ENCODE measurements at places on chromosomes 1 and 21.

- no peak for DNase-seq
Observed at GRCh38 chr1:199291022-199291740, 652.3 kb downstream of the PTPRC start.

- no peak for DNase-seq
Observed at GRCh38 chr1:29648026-29648425, 411.7 kb downstream of the PTPRU start.

GRCh38 chr1:15192916-15193550, 39.5 kb downstream of the TMEM51 start:
- no peak for DNase-seq

GRCh38 chr1:44884746-44885145, 41.7 kb upstream of the PTCH2 start:
- peak; percentile 72 for DNase-seq

DNA sequence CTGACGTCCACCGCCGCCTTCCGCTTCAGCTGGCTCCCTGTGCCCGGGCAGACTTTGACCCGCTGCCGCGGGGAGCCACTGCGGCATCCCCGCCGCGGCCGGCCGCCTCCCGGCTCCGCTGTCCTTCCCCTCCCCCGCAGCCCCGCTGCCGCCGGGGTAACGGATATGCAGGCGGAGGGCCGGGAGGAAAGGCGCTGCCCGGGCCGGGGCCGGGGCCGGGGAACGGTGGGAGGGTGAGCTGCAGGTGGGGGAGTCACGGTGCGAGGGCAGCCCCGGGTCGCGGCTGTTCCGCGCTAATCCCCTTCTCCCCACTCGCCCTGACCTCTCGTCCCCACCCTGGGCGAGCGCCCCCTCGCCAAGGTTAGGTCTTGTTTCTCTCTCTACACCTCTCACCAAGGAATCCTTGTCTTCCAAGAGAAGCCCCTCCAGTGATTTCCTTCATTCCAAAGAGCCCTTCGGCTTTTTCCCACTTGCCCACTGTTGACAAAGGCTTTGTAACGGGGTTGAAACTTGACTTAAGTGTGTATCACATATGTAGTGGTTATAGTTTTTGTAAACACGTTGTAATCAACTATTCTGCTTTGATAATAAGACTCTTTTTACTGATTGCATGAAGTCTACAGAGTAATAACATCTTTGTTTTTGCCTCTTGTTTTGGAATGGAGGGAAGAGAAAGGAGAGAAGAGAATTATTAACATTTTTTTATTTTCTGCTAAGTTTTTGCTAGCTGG, 669 bp downstream of the XPR1 start:
- no peak for DNase-seq

- DNase-seq, result peak; percentile 85
Observed at GRCh38 chr1:43348809-43349593, 9.8 kb upstream of the CDC20 start.

DNA sequence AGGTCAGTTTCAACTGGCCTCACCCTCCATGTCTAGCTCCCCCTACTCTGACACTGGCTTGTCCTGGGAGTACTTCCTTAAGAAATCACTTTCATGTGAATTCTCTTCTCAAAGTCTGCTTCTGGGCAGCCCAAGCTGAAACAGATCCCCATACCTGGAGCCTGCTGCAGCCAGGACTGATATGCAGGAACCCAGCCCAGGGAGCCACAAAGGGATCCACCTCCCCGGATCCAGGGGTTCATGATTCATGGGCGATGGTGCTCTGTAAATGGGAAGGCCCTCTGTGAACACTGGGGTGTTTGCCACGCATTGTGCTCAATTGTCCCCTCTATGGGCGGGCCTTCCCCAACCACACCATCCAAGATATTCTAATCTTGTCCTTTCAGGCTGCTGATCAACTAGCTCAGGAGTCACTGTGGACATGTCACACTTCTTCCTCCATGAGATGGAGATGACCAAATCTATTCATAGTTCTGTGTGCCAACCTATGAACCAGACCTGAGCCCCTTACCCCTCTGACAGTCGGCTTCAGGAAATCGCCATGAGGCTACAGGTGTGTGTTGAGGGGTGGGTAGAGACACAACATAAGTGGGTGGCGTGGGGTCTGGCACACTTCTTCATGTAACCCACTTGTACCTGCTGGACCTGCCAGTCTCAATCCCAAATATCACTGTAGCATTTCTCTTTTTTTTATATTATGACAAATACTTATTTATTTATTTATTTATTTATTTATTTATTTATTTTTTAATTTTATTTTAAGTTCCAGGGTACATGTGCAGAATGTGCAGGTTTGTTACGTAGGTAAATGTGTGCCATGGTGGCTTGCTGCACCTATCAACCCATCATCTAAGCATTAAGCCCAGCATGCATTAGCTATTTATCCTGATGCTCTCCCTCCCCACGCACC, 41.8 kb downstream of the RUNX3 start:
- DNase-seq, result no peak

GRCh38 chr1:112546076-112546475, 37.3 kb downstream of the WNT2B start:
- DNase-seq, result no peak

GRCh38 chr1:212587016-212587887, 21.3 kb upstream of the ATF3 start:
- no peak for DNase-seq

GRCh38 chr1:182962554-182963115, 9.7 kb upstream of the SHCBP1L start:
- DNase-seq, result peak; percentile 81

DNA sequence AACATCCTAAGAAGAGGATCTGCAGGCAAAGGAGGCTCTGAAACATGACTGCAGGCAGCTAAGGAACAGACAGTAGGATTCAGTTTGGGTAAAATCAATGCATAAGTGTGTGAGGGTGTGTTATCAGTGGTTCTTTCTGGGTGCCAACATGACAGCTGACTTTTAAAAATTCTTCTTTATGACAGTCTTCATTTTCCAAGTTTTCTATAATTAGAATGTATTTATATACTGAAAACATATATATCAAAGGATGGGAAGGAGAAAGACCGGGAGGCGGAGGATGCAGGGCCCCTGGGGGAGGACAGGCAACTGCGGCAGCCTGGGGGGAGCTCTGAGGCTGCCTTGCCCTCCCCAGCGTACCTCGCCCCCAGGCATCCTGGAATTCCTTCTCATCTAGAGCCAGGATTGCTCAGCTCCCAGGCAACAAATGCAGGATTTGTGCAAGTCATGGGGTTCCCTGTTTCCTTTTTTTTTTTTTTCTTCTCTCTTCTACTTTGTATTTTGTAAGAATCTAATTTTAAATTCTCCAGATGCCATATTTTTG, 104.8 kb downstream of the CSMD2 start:
- no peak for DNase-seq

GRCh38 chr1:225709101-225709500, 56.2 kb upstream of the ENAH start:
- DNase-seq, result no peak

DNA sequence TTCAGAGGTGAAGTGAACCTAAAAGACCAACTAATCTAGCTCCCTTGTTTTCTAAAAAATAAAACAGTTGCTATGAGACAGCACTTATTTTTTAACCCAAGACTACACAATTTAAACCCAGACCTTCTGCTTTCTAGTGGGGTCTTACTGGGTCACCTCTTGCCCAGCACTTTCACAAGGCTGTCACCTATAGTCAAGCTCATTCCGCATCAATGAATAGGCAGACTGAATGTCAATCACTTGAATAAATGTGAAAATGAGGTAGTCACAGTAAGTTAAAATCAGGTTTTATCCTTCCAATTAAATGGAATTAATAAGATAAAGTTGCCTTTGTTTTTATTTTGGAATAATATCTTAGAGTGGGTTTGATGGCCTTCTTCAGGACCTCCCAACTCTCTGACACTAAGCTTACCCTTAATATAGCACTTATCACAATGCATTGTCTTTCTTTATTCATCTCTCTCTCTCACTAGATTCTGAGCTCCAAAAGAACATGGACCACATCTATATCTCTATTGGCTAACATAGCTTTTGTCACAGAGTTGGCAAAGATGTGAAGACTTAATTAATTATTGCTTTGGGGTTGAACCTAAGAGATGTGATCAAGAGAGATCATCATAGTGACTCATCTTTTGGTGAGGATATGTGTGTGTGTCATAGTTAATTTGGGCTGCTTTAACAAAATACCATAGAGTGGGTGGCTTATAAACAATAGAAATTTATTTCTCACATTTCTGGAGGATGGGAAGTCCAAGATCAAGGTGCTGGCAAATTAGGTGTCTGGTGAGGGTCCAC, 248.7 kb upstream of the DAB1 start:
- no peak for DNase-seq

GRCh38 chr1:59477867-59478266, 181.0 kb downstream of the FGGY start:
- DNase-seq, result no peak

DNA sequence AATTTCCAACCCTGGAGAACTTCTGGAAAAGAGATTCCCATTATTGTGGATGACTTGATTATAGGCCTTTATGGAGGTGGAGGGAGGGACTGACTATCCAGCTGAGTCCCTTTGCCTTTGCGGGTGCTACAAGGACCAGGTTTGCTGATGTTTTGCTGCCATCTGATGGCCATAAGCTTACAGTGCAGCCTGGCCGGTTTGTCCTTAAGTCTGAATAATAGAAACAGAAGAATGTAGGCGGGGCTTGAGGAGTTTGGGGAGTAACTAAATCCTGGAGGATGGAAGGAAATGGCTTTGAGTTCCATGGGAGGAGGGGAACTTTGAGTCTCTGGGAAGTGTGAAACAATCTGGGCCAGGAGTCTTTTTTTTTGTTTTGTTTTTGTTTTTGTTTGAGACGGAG, 55.7 kb upstream of the CD1D start:
- DNase-seq, result peak; percentile 86

DNA sequence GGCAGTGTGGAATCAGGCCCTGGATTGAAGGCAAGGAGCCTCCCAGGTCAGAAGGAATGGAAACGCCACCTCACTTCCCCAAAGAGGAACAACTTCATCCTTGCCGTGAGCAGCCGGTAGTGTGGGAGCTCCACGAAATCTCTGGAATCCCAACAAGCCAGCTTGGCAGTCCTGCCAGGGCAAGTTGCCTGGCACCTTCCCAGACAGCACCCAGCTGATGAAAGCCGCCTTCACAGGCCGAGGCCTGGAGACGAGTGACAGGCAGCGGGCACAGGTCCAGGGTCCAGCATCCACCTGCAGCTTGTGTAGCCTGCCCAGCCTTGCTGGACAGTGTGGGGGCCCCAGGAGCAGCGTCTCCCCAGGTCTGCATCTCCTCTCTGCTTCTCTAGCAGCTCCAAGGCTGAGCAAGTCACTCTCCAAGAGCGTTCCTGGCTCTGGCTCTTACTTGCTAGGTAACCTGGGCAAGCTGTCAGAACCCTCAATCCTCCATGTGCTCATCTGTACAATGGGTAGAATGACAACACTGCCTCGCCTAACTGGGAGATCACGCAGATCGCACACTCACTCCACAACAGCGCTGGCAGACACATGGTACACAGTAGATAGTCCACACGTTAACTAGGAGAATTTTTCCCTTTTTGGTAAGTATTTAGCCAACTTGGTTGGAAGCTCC, 43.0 kb downstream of the ACOT7 start:
- DNase-seq, result no peak

GRCh38 chr1:221994274-221994698, 252.4 kb upstream of the DUSP10 start:
- DNase-seq, result no peak

- no peak for DNase-seq
Observed at GRCh38 chr1:167968569-167968968, 31.7 kb upstream of the MPC2 start.

- DNase-seq, result no peak
Observed at GRCh38 chr1:113751516-113751915, 7.8 kb downstream of the PHTF1 start.

DNA sequence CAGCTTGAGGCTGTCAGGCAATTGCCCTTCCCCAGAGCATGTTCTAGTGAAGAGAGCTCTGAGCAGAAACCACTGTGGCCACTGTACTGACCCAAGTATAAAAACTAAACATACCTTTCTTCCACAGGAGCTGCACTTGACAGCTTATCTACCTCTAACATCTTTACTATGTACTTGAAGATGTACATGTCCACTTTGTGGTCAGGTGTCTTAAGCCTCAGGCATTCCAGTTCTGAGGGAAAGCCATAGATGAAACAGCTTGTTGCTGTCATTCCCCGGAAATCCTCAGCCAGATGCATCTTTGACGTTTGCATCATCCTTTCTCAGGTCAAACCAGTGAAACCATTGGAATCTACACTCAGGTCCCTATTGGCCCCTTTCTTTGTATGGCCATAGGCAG, 70.4 kb downstream of the CHRM3 start:
- DNase-seq, result no peak

Data from right forelimb (tissue), 1 donor.